ENCODE measurements at places on chromosomes 2 and 18. TPM values are rescaled to one million over a fixed set of nuclear protein-coding genes. Genes with fewer than 3 reads are reported as not detected.

DNA sequence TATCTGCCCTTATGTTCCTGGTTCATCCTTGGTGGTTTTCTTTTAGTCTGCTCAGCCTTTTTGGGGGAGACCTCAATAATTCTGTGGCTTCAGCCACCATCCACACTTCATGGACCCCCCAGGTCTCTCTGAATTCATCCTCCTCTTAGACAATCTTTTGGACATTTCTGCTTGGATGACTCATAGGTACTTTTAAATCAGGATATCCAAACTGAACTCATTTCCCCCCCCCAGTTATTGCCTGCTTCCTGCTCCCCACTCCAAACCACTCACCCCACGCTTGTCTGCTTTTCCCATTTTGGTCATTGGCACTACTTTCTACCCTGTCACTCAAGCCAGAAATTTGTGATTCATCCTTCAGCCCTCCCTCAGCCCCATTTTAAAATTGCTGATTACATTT is 78.5 kb downstream of the TANC1 start:
- DNase-seq = no peak

- DNase-seq = no peak
These were observed 81.5 kb upstream of the FZD7 start for GRCh38 chr2:201952187-201952586.

Gene PROM2
- total RNA-seq = 13.1 TPM

Gene SNED1
- total RNA-seq = 6.8 TPM

Gene IL1R2
- 2.3 TPM for total RNA-seq

DNA sequence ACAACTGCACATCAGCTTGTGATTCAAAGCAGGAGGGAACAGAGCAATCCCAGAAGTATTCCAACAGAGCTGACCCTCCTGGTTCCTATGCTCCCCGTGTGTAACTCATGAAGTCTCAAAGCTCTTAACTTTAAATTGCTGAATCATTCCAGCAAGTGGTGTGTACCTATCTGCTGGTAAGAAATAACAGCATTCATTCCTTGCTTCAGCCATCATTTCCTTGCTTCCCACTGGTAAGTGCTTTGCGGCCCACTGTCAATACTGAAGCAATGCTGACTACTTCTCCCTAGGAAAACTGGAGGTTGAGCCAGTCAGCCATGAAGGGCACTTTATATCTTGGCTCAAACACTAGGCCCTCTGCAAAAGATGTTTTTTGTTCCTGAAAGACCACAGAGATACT is 222.4 kb downstream of the EXOC6B start:
- DNase-seq = no peak

Gene AGXT
- total RNA-seq = not detected

Gene MYOM1
- 1.8 TPM for total RNA-seq

Gene SNTG2
- 1.8 TPM for total RNA-seq

- DNase-seq = no peak
These were observed 869 bp downstream of the STARD7 start for GRCh38 chr2:96207774-96208142.

DNA sequence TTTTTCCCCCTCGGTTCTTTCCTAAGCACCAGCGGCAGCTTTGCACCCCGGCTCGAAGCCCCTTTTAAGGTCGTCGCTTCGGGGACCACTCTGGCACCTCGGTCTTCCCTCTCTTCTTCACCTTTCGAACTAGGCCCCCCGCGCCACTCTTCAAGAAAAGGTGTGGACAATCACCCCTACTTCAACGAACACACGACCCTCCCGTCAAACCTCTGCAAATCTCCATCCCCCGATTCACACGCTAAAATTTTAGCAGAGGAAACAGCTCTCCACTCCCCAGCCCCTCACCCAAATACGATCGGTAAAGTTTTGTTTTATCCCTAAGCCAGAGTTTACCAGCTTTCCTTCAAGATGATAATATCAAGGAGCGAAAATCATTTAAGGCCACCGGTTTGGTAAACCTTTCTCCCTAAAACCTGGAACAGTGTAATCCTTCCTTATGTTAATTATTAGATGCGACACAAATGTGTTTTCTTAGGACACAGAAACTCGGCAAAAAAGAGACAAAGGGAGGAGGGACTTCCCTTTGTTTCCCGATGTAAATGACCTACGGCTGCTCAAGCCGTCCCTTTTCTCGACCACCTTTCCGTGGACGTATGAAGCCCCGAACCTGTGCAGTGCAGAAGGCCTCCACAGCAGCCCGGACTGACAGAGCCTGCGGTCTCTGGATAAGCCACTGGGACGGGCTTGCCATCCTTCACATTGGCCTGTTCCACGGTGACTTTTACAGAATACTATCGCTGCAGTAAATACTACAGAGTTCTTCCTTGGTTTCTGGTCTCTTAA is 85.2 kb downstream of the RBMS1 start:
- no peak for DNase-seq

GRCh38 chr2:237438080-237438940 is 24.3 kb upstream of the COL6A3 start:
- DNase-seq = no peak

Gene PNO1
- 4.9 TPM for total RNA-seq

DNA sequence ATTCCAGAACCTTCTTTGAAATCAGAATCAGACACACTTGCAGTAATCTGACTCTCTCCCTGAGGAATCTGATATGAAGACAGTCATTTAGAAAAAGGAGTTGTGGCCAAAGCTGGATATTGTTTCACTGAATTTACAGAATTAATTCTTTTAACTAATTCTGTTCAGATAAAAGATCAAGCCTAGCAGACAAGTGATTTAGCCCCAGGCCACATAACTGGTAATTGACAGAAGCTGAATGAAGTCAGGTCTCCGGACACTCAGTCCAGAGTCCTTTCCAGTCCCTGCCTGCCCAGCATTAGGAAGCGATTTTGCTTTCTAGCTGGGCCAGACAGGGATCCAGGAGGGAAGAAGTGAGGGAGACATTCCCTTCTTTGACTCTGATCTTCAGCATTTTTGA is 110.7 kb upstream of the AQP4 start:
- DNase-seq = no peak

GRCh38 chr2:109429567-109430328 is 184.0 kb downstream of the SEPTIN10 start:
- DNase-seq = no peak

Gene PTPN18
- total RNA-seq = 208 TPM

- DNase-seq = no peak
These were observed 45.6 kb upstream of the GPR75 start for GRCh38 chr2:53905396-53905795.

DNA sequence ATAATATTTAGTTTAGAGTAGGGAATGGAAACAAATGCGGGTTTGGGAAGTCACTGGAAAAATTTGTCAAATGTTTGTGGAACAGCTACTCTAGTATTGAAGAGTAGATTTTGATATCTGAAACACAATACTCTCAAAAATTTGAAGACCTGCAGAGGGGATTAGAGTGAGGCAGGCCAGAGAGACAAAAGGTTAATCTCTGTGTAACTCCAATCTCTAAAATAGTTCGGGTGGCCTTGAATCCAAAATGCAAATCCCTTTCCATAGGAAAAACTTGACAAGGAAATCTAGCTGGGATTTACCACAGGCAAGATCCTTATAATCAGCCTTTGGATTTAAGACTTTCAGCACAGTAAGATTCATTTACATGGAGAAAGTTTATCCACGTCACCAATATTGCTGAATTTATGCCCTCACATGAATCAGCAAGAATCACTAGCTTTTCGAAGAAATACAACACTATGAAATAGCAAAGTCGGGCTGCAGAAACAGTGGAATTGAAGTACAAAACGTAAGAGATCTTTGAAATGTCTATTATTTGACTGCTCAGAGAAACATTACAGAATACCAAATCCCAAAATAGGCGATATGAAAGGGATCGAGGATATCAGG is 423.7 kb upstream of the ZNF804A start:
- no peak for DNase-seq

DNA sequence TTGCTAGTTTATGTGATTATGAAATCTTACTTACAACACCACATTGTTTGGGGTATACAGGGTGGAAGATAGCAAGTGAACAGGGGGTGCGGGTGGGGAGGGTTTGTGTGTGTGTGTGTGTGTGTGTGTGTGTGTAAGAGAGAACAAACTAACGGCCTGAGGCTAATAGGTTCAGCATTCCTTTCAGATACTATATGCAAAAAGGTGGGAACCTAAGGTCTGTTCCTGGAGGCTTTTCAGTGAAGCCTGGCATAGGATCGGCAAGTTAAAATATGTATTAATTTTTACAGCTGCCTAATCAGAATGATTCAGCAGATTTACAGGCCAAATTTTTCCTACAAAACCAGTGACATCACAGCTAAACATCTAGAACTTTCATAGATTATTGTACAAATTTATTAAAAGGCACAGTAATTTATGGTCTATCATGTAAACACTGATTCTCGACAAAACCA is 7.6 kb upstream of the SPDYA start:
- DNase-seq = no peak

DNA sequence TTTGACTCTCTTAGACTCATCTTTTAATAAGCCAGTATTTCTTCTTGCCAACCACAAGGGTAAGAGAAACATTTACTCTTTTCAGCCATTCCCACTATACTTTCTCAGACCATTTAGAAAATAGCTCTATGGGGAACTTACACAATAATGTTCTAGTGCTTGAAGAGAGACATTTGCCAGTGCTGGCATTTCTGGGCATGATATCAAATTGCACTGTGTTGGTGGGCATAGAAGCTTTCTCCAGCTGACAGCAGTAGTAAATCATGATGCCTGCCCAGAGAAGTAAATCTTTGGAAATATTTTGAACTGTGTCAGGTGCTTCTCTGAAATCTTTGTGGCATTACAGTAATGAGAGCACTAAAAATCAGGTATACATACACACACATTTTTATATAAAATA is 346.6 kb downstream of the CBLN2 start:
- no peak for DNase-seq

Gene SIX2
- not detected for total RNA-seq

GRCh38 chr2:156191527-156191926 is 141.0 kb downstream of the NR4A2 start:
- no peak for DNase-seq

Gene TMEM247
- not detected for total RNA-seq

DNA sequence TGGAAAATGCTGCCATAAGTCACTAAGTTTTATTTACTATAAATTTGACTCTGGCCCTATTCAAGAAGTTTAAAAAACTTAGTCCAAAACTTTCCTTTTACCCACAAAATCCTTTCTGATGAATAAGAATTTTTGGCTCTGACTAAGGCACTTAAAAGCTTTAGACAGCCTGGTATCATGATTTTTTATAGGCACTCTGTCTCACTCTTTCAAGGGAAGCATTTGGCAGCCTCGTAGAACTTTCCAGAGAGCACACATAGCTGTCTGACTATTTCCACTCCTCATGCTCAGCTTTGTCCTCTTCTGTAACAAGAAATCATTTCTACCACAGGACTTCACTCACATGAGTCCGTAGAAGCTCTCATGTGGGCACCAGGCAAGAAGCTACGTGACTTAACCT is 32.3 kb upstream of the XDH start:
- no peak for DNase-seq

GRCh38 chr2:64799592-64800252 is 146.0 kb upstream of the SERTAD2 start:
- no peak for DNase-seq

Gene LYPD1
- not detected for total RNA-seq

GRCh38 chr2:231213931-231214642 is 15.7 kb downstream of the ARMC9 start:
- no peak for DNase-seq

DNA sequence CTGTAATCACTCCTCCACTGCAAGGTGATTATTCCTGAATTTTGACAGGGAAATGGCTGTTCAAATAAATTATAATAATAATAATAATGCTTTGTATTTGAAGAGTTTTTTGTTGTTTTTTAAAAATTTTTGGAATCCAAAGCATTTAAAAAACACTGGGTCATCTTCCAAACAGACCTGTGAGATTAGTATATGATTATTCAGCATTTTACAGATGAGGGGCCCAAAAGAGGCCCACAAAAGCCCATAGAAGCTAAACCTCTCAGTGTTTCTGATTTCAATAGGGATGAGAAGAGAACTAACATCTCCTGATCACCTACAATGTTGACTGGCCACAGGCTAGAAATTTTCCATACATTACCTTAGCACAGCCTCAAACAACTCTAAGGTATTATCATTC is 8.0 kb upstream of the POLR2D start:
- DNase-seq = no peak

- DNase-seq = no peak
These were observed 192.9 kb downstream of the TFCP2L1 start for GRCh38 chr2:121092095-121092494.

DNA sequence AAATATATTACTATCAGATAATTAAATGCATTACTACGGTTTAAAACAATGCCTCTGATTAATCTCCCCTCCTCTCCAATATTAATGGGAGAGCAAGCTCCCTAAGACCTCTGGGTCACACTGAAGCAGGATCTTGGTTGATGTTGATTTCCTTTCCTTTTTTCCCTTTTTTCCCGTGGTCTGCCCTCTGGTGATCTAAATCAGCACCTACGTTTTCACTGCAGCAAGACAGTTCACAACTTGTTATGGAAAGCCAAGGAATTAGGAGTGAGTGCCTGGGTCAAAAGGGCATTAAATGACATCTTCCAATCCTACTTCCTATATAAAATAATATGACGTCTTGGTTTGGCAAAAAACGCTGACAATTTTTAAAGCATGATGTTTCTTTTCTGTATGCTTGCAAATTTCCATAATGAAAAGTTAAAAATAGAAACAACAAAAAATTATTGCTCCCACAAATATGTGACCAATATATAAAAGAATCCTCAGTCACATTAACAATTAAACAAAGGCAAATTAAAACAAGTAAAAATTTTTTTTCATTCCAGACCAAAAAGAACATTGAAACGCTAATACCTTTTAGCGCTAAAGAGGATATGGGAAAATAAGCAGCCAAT is 7.9 kb upstream of the CFAP36 start:
- no peak for DNase-seq

Measured in Peyer's patch (tissue), 4 donors.